ENCODE measurements at places on chromosomes 4 and X.
A peak's percentile ranks its signal among the peaks of the same experiment; 100 is the strongest.

DNA sequence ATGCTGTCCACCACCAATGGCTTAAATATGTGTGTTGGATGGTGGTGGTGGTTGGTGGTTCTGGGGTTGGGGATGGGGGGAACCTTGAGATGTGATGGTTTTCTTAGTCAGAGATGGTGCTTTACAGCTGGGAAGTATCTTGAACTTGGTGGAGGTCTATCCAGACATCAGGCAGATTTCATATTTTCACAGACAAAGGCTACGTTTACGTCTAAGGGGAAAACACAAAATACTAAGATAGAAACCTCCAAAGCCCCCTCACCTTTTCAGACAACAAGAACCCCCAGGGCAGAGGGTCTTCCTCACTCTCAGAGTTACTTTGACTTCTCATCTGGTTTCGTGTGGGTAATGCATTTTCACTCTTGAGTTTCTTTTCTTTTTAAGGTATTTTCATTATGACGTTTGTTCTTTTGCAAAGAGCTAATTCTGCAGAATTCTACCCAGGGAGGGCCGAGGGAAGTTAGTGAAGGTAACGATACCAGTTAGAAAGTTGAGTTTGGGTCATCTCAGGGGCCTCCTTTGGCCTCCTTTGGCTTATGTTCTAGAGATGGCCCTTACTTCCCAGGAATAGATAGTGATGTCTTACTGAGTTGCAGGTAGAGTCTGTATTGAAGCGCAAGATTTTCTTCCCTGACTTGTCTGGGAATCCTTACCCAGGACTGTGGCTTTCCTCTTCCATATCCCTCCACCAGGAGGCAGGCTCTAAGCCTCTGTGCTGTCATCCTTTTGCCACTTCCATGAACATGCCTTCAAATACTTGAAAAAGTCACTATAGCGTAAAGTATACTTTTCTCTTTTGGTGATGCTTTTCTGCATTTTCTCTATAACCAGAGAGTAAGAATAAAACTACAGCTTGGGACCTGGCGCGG is 31.9 kb downstream of the RHOH start:
- DNase-seq: no peak

GRCh38 chrX:84501798-84502628 is at the start of gene HDX:
Gene HDX, minus strand, starts transcription at chrX:84502453. Its CDS starts 27,056 bp downstream, at chrX:84475397.
- DNase-seq: peak; percentile 76

DNA sequence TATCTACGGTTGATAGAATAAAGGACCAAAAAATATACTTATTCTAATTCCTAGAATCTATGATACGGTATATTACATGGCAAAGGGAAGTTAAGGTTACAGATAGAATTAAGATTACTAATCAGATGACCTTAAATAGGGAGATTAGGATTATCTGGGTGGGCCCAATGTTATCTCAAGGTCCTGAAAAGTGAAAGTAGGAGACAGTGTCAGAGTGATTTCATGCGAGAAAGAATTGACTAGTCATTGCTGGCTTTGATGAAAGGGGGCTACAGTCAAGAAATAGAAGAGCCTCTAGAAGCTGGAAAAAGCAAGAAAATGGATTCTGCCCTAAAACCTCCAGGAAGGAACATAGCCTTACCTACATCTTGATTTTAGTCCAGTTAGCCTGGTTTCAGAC is 176.9 kb upstream of the PPP1R2C start:
- no peak for DNase-seq

DNA sequence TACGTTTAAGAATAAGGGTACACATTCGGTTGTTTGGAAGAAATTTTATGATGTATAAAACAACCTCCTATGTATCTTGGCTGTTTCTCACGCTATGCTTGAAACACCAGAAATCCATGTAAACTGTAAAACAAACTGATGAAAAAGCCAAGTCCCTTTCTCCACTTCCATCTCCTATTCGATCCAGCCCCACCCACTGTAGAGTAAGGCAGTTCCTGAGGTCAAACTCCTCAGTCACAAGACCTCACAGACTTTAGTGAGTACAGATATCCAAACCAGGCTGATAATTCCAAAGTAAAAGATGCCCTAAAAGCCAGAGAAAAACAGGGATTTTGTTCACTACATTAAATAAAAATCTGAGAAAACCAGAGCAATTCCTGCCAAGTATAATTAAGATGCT is 45.6 kb downstream of the ARHGEF38 start:
- DNase-seq: no peak

- DNase-seq: no peak
These were observed 92.0 kb upstream of the SRD5A3 start for GRCh38 chr4:55253948-55254593.

DNA sequence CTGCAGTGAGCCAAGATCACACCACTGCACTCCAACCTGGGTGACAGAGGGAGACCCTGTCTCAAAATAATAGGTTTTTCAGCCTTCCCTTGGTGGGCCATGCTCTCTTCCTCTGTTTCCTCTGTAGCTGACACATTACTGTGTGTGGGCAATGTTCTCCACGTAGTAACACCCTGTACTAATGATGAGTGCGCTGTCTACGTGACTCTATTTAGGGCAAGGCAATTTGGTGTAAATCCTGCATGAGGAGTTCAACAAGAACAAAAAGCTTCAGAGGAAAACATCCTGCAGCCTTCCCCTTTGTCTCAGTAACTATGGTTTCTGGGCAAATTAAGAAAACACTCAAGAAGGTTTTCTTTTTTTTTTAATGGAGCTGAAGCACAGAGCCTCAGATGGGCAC is 24.4 kb upstream of the JAKMIP1 start:
- no peak for DNase-seq

- no peak for DNase-seq
These were observed 1401.6 kb downstream of the ADGRL3 start for GRCh38 chr4:62601737-62602136.

DNA sequence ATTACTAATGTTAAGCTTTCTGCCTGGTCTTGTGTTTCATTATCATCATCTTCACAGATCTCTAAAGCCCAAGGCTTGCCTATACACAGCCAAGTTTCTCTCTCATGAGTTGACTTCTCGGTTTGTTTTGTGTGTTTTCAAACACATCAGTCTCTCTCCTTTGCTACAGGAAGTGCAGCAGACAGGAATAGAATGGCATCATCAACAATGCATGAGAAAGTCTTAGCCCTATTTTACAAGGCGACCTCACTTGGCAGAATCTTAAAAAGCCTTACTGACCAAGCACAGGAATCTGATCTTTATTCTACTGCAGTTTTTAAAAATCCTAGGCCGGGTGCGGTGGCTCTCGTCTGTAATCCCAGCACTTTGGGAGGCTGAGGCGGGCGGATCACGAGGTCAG is 36.8 kb downstream of the CC2D2A start:
- DNase-seq: no peak
